AG09309 (cell line): ENCODE measurements at places on chromosomes 11 and 22.

GRCh38 chr11:118657709-118658428 is 21.6 kb downstream of the TREH start:
- DNase-seq = no peak

GRCh38 chr22:33971561-33971961 is 51.3 kb upstream of the LARGE1 start:
- DNase-seq = no peak

DNA sequence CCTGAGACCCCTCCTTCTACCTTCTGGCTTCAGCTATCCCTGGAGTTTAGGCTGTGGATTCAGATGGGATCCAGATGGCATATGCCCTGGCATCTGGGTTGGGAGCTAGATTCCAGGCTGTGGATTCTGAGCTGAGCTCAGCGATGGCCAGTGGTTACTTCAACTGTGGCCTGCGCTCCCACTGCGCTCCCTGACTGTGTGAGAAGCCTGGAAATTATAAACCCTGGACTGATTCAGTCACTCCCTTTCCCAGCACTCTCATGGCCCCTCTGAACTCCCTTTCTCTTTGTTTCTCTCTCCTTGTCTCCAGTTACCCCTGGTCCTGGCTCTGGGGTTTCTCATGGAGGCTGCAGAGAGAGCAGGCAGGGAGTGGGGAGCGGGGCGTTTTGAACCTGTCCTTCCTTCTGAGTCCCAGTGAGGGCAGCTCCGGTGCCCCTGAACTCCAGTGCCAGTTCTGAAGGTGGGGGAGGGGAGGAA is 4.8 kb downstream of the ARHGEF17 start:
- no peak for DNase-seq

GRCh38 chr11:12192794-12193514 is 82.6 kb downstream of the MICAL2 start:
- no peak for DNase-seq
